Cardiac muscle cell (in vitro differentiated cells and primary cell): ENCODE measurements at places on chromosomes 5 and 9. TPM values are rescaled to one million over a fixed set of nuclear protein-coding genes. Genes with fewer than 3 reads are reported as not detected.

- no peak for DNase-seq
Observed at GRCh38 chr5:23591250-23591649, 83.8 kb downstream of the PRDM9 start.

Gene PCDHGA8
- 2.3 and 2.5 TPM in 2 replicates for total RNA-seq

DNA sequence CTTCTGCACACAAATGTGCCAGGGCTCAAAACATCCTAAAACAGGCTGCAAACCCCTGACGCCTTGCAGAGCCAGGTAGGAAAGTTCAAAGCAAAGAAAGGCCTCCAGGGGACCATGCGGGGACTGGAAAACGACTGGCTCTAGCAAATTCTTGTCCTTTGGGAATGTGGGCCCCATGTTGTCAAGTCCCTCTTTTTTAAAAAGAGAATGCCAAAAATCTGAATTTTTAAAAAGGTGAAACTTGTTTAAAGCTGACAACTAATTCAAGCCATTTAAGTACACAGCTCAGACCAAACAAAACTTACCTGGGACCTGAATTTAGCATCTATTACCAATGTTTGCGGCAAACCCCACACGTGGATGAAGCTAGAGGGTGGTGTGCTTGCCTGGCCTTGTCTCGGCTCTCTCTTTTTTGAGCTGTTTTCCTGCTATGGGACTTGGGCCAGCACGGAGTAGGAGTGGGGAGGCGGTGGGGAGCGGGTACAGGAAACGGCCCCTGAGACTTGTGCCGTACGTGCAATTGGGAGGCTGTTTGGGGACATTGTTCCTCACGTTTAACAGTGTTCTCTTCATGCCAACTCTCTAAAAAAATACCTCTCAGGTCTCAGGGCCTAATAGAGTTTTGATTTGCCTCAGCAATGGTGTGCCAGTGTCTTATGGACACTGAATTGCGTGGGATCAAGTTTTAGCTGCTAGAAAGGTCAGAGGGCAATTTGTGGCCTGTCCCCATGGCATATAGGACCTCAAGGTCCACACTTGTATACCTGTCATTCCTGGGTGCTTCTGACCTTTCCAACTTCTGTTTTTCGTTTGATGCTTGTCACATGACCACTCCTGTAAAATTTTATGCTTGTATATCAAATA is 15.1 kb upstream of the PHF19 start:
- no peak for DNase-seq

Gene BARHL1
- total RNA-seq: not detected in 2 replicates
